Esophagus squamous epithelium (tissue), 5 donors: ENCODE measurements at places on chromosomes 7 and 10.

DNA sequence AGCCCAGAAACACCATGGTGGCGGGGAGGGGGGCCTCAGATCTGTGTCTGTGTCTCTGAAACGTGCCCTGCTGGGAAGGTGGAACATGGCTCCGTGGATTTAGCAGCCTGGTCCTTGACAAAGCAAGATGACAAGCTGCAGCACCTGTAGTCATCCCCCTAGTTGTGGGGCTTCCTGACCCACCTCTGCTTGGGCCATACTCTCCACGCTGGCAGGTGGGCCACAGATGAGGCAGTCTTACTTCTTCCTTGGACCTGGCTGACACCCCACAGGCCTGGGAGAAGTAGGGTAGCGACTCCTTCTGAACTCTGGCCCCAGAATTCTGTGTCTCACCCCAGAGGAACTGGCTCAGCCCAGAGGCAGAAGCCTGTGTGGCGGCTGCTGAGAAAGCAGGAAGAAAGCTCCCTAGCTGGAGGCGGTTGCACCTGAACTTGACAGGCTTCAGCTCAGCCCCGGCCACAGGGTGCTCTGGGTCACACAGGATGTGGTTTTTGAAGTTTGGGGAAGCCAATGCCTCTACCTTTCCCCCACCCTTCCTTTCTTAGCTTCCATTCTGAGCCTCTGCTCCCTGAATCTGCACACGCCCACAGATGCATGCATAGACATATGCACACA is 113.9 kb downstream of the ABLIM1 start:
- peak; percentile 30 for DNase-seq

- DNase-seq = no peak
These were observed 69.8 kb upstream of the TMEM140 start for GRCh38 chr7:135078051-135078450.

DNA sequence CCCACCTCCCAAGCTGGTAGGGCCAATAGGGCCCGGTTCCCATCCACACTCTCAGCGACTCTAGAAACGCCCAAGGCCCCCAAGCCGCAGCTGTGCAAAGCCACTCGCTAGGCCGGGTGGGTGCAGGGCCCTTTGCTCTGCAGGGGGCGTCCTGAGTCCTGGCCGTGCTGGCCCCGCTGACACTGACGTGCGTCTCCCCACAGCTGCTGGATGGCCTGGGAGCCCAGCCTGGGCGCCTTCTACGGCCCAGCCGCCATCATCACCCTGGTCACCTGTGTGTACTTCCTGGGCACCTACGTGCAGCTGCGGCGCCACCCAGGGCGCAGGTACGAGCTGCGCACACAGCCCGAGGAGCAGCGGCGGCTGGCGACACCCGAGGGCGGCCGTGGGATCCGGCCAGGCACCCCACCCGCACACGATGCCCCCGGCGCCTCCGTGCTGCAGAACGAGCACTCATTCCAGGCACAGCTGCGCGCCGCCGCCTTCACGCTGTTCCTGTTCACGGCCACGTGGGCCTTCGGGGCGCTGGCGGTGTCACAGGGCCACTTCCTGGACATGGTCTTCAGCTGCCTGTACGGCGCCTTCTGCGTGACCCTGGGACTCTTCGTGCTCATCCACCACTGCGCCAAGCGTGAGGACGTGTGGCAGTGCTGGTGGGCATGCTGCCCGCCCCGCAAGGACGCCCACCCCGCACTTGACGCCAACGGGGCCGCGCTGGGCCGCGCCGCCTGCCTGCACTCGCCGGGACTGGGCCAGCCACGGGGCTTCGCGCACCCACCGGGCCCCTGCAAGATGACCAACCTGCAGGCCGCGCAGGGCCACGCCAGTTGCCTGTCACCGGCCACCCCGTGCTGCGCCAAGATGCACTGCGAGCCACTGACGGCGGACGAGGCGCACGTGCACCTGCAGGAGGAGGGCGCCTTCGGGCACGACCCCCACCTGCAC is 31.6 kb upstream of the KNDC1 start:
- DNase-seq = no peak

- DNase-seq = no peak
These were observed 78.1 kb downstream of the CALN1 start for GRCh38 chr7:72334066-72334465.

- no peak for DNase-seq
These were observed 184.5 kb upstream of the SHH start for GRCh38 chr7:155996718-155997280.
